ENCODE measurements at places on chromosomes 7 and 10.

- no peak for DNase-seq
These were observed 162.6 kb downstream of the ADAM12 start for GRCh38 chr10:126225672-126226008.

DNA sequence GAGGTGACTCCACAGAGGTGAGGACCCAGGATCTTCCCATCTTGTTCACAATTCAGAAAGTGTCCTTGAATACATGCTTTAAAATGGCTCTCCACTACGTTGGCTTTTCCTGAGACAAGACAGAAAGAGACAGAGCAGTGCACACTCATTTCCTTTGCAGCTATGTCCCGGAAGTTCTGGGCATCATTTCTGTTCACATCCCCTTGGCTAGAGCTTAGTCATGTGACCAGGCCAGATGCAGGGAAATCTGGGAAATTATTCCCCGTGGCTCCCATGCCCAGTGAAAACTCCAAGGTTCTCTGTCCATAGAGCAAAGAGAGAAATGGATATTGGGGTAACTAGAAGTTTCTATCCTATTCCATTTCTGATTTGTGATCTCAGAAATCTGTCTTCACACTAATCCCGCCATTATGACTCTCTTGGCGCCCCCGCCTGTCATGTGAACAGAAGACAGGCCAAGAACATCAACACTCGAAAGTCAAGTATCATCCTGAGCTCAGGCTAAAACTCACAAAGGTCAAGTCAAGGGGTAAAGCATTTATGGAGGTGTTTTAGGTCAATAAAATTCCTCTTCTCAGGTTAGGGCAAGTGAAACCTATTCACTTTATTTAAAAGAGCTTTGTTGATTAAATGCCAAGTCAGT lies 251.4 kb upstream of the HABP2 start:
- no peak for DNase-seq

DNA sequence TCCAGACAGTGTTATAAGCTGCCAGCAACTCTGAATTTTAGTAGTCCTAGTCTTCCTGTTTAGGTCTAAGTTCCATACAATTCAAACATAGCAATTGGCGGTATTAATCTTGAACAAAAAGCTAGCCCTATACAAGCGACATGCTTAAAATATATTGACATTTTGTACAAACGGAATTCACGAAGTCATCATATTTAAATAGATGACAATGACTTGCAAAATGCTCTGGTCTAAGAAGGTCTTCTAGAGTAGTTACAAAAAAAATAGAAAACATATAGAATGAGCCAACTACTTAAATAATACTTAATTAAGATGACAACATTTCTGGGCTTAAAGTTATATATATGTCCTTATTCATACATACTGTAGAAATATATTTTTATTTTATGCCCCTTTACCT lies 446.6 kb downstream of the ANKRD7 start:
- no peak for DNase-seq

DNA sequence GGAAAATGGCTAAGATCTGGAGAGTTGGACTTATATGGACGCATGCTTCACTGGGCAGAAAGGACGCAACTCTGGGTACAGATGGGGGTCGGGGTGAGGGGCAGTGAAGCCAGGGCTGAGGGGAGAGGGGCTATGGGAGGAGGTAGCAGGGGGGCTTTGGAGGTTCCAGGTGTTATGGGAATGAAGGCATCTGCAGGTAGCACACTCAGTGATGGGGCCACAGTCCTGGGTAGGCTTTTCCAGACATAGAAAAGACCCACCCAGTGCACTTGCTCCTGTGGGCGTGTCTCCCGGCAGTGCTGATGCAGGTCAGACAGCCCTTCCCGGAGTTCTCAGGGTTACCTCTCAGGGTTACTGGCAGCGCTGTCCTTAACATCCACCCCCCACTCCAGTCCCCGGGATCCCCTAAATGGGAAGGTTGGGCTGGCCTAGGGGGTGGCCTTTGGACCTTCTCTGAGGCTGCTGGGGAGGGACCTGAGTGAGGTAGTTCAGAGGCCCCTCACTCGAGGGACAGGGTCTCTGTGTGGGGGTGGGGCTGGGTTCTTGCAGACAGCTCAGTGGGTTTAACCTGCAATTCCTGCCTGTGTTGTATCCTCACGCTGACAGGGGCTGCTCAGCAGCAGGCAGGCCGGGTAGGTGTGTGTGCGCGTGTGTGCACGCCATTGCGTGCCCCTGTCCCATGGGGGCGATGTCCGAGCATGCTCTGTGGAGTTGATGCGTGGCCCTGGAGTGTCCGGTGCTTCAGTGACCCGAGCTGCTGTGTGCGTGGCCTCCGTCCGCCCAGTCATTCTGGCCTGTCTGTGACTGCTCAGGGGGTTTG lies 6.2 kb downstream of the ZYX start:
- DNase-seq = no peak

DNA sequence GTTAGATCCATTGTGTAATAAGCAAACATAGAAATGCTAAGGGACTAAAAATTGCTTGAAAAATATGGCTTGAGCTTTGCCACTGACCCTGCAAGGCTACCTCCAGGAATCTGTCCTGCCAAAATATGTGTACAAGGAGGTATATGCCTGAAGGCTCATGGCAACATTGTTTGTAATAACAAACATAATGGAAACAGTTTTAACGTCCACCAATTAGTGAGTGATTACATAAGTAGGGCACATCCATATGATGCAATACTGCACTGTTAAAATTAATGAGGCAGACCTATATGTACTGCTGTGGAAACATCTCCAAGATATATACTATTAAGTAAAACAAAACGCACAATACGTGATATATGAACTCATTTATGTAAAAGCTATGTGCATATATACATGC lies 13.1 kb upstream of the GOT1 start:
- no peak for DNase-seq

DNA sequence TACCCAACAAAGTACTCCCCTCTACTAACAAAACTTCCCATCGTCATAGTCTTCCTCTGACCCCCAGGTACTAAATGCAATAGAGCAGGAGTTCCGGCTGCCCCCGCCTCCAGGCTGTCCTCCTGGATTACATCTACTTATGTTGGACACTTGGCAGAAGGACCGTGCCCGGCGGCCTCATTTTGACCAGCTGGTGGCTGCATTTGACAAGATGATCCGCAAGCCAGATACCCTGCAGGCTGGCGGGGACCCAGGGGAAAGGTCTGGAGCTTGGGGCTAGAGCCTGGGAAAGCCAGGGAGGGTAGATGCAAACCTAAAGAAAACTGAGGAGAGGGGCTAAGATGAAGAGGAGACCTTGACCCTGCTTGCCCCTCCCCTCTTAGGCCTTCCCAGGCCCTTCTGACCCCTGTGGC lies 15.3 kb downstream of the EPHB6 start:
- DNase-seq = no peak

- peak; percentile 9 for DNase-seq
These were observed 104.4 kb upstream of the ZNF92 start for GRCh38 chr7:65269150-65269856.

GRCh38 chr7:66779669-66780409 lies 39.3 kb downstream of the RABGEF1 start:
- no peak for DNase-seq

- DNase-seq = no peak
These were observed 234.9 kb downstream of the EBF3 start for GRCh38 chr10:129728905-129729795.

- DNase-seq = no peak
These were observed 39.0 kb upstream of the STRIP2 start for GRCh38 chr7:129394982-129395914.

DNA sequence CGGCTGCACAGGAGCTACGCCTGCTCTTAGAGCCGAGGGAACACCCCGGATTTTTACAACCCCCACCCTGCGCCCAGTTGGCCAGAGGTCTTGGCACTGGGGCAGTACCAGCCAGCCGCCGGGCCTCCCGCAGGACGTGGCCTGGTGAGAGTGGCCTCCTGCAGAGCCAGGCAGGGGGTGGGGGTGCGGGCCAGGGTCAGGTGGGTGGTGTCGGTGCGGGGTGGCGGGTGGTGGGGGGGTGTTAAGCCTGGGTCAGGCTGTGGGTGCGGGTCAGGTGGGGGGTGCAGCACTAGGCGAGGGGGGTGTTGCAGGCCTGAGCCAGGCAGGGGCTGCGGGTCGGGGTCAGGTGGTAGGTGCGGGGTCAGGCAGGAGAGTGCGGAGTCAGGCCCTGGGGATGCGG lies 647 bp downstream of the ECHS1 start:
- no peak for DNase-seq

- no peak for DNase-seq
These were observed 67.6 kb downstream of the PRTFDC1 start for GRCh38 chr10:24884793-24885192.

- DNase-seq = no peak
These were observed 225.3 kb upstream of the POT1 start for GRCh38 chr7:125154930-125155329.

DNA sequence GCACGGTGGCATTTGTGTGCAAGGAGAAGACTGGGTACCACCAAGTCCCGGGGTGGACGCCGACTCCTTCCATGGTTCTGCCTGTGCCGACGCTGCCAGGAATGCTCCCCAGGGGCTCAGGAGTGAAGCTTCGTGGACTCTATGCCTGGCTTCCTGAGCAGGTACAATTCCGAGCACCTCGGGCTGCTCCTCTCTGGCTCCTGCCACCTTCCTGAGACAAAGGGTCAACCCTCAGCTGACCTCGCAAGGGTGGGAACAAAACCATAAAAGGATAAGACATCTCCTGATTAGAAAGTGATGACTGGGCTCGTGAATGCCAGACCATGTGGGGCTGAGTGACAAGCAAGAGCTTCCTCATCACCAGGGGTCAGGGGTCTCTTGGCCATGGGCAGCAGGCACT lies 31.8 kb downstream of the CALML3 start:
- DNase-seq = no peak

- DNase-seq = no peak
These were observed 6.7 kb downstream of the KCNH2 start for GRCh38 chr7:150971242-150972022.

- DNase-seq = no peak
These were observed 225.0 kb downstream of the CELF2 start for GRCh38 chr10:11242443-11243387.
